ENCODE measurements at places on chromosomes 7 and 10. TPM values are rescaled to one million over a fixed set of nuclear protein-coding genes. Genes with fewer than 3 reads are reported as not detected.

ELOVL3 gene
- total RNA-seq, result not detected

PNLIPRP1 gene
- total RNA-seq, result not detected

SLC16A12 gene
- not detected for total RNA-seq

GRCh38 chr10:5079836-5080235, 14.4 kb upstream of the AKR1C3 start:
- DNase-seq, result no peak
- no peaks in the 10 kb centered on the region for H3K4me1 ChIP-seq
- no peak overlapping the region for H3K4me3 ChIP-seq

- peaks cover 5% of the 10 kb centered on the region for H3K27me3 ChIP-seq
- peaks cover 3% of the 10 kb centered on the region for H3K4me1 ChIP-seq
- H3K36me3 ChIP-seq, result no peaks in the 10 kb centered on the region
- no peak overlapping the region for H3K4me3 ChIP-seq
- no peak for DNase-seq
These were observed 13.2 kb downstream of the UBTD1 start for GRCh38 chr10:97511711-97512440.

GRCh38 chr7:3430588-3430987, 129.5 kb downstream of the SDK1 start:
- no peaks in the 10 kb centered on the region for H3K4me1 ChIP-seq
- H3K27me3 ChIP-seq, result no peaks in the 10 kb centered on the region
- no peak overlapping the region for H3K4me3 ChIP-seq
- no peak for DNase-seq
- H3K27ac ChIP-seq, result no peak overlapping the region

DNA sequence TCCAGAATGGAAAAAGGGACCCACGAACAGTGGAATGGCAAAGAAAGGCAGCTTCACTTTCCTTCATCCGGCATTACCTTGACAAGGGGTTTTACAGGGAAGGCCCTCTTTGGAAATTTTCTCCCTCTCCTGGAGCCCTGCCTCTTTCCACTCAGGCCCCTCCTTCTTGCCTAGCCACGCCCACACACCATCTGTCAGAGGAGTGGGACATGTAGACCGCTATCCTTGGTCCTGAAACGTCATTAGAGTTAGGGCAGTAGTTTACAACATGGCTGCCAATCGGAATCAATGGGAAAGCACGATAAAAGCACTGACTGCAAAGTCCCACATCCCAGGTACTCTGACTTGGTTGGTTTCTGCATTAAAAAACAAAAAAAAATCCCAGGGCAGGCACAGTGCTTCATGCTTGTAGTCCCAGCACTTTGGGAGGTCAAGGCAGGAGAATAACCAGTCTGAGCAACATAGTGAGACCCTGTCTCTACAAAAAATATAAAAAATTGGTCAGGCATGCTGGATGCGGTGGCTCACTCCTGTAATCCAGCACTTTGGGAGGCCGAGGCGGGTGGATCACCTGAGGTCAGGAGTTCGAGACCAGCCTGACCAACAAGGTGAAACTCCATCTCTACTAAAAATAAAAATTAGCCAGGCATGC, 96.4 kb downstream of the MARCHF5 start:
- H3K27ac ChIP-seq, result no peak overlapping the region
- peaks cover 4% of the 10 kb centered on the region for H3K27me3 ChIP-seq
- peak; percentile 31 for DNase-seq
- no peaks in the 10 kb centered on the region for H3K36me3 ChIP-seq

DNA sequence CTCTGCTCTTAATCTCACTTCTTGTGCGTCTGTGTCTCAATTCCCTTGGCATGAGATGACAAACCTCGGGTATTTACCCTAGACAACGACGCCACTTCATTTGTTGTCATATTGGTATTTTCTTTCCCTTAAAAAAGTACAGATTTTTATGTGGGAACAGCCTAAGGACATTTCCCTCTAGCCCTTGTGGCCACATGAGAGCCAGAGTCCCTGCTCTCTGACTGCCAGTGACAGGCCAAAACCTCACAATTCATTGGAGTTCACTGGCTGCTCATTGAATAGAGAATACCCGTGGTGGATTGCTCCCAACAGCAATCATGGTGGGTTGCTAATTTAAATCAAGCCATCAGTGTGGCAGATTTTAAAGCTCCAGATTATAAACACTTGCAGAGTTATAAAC, 191.3 kb upstream of the FAM3C start:
- no peak overlapping the region for H3K4me3 ChIP-seq
- H3K27ac ChIP-seq, result no peak overlapping the region
- DNase-seq, result no peak
- H3K36me3 ChIP-seq, result no peaks in the 10 kb centered on the region

GRCh38 chr10:70683601-70683934, 11.3 kb downstream of the ADAMTS14 start:
- no peak overlapping the region for H3K4me3 ChIP-seq
- H3K4me1 ChIP-seq, result peaks cover 8% of the 10 kb centered on the region
- H3K36me3 ChIP-seq, result no peaks in the 10 kb centered on the region
- H3K27ac ChIP-seq, result no peak overlapping the region
- H3K27me3 ChIP-seq, result no peaks in the 10 kb centered on the region

DNA sequence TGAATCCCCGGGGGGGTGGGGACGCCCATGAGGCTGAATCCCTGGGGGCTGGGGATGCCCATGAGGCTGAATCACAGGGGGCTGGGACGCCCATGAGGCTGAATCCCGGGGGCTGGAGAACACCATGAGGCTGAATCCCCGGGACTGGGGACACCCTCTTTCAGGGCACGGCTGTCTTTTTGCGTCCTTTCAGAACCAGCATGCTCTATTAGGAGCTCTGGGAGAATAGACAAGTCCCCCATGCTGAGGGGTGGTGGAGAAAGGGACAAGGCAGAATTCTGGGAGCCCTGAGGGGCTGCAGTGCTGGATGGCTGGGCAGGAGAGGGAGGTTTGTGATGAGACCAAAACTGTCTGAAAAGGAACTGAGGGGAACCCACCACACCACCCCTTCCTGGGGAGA, 257.3 kb upstream of the TCERG1L start:
- H3K27ac ChIP-seq, result no peak overlapping the region
- H3K4me1 ChIP-seq, result no peaks in the 10 kb centered on the region
- DNase-seq, result no peak
- no peaks in the 10 kb centered on the region for H3K27me3 ChIP-seq
- H3K4me3 ChIP-seq, result no peak overlapping the region

- no peak for DNase-seq
- H3K36me3 ChIP-seq, result no peaks in the 10 kb centered on the region
- H3K27ac ChIP-seq, result no peak overlapping the region
- H3K4me3 ChIP-seq, result no peak overlapping the region
- no peaks in the 10 kb centered on the region for H3K27me3 ChIP-seq
These were observed 140.3 kb upstream of the LAMB4 start for GRCh38 chr7:108270385-108271015.

DNA sequence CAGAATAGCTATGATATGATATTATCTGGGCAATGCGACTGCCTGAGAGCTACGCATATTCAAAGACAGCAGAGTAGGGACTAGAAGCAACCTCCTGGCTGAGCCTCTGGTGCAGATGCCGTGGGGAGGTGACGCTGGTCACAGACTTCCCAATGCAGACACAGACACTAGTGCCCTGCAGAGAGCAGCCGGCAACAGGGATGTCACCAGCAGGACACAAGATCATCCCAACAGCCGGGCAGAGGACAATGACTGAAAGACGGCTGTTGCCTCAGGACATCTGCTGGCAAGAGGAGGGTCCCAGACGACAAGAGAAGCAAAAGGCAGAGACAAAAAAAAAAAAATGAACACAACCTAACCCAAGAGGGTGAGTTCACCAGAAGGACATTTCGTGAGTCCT, 104.6 kb downstream of the CALN1 start:
- H3K36me3 ChIP-seq, result no peaks in the 10 kb centered on the region
- peaks cover 2% of the 10 kb centered on the region for H3K27me3 ChIP-seq
- H3K4me3 ChIP-seq, result no peak overlapping the region
- H3K27ac ChIP-seq, result no peak overlapping the region
- no peaks in the 10 kb centered on the region for H3K4me1 ChIP-seq

DNA sequence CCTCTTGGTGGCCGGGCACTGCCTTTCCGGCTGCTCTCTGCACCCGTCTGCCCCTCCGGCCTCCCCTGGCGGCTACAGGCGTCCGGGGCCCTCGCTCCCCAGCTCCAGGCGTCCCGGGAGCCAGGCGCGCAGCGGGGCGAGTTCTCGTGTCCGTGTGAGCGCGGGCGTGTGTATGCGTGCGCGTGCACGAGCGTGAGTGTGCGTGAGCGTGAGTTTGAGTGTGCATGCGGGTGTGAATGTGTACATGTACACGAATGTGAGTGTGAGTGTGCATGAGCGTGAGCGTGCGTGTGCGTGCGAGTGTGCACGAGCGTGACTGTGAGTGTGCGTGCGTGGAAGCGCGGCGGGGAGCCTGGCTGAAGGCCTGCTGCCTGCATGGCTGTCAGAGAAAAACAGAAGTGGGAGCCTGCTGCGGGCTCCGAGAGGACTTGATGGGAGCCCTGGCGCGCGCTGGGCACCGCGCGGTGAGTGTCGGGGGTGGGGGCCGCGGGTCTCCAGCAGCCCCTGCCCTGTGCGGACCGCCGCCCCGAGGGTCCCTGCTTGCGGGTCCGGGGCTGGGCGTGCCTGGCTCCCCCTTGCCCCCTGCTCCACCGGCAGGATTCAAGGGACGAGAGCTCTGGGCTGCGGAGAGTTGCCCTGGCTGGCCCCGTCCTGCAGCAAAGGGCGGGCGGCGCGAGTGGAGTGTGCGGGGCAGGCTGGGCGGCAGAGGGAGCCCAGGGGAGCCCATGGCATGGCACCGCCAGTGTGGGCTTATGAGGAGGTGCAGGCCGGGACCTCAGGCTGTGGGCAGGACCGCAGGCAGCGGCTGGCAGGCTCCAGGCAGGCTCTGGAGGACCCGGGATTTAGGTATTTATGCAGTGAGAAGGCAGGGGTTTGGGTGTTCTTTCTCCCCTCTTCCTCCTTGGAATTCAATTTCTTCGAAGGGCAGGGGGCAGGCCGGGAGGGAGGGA, 75.8 kb upstream of the EN2 start:
- H3K36me3 ChIP-seq, result no peaks in the 10 kb centered on the region
- peaks cover 4% of the 10 kb centered on the region for H3K4me1 ChIP-seq

All from activated naive CD8-positive, alpha-beta T cell treated with anti-CD3 and anti-CD28 coated beads, Interleukin-2, amount 10 ng/mL, durations not matched to agents 7 days and 5 days (primary cell).